ENCODE measurements at places on chromosomes 1 and 21.

DNA sequence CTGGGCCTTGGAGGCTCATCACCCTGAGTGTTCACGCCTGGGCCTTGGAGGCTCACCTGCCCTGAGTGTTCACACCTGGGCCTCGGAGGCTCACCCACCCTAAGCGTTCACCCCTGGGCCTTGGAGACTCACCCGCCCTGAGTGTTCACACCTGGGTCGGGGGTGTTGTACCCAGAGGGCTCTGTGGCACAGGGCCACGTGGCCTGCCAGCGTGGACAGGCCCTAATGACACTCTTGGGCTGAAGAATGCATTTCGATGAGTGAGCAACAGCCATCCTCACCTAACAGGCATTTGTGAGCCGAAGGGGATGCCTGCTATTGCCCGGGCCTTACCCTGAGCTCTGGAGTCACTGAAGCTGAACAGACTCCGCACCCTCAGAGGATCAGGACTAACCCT is 17.5 kb downstream of the SLC19A1 start:
- DNase-seq: no peak

DNA sequence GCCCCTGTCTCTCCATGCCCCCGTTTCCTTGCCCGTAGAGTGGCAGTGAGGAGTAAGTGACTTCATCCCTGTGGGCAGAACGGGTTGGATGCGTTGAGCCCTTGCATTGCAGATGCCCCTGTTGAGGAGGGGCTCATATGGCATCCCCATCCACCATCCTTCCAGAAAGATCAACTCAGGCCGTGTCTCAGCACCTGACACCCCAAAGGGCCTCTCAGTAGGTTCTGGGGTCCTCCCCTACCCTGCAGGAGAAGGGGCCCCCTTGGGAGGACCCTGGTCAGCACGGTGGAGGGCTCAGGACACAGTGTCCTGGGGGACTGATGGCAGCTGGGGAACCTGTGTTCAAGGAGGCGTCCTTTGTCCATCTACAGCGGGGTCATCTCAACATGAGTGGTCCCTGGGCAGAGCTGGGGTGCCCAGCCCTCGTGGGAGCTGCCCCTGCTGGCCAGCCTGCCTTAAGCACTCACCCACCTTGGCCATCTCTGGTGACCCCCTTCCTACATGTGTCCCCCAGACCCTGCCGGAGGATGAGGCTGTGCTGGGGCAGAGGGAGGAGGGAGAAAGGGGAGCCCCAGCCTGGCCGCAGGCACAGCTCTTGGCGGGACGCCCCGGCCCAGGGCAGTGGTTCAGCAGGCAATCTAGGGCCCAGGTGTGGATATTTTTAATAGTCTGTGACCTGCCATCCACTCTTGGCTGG is 48.2 kb upstream of the ACTRT2 start:
- no peak for DNase-seq

- no peak for DNase-seq
Measured at GRCh38 chr1:235821361-235821981, 45.2 kb downstream of the LYST start.

- no peak for DNase-seq
Measured at GRCh38 chr1:230120921-230121381, 53.9 kb downstream of the GALNT2 start.

DNA sequence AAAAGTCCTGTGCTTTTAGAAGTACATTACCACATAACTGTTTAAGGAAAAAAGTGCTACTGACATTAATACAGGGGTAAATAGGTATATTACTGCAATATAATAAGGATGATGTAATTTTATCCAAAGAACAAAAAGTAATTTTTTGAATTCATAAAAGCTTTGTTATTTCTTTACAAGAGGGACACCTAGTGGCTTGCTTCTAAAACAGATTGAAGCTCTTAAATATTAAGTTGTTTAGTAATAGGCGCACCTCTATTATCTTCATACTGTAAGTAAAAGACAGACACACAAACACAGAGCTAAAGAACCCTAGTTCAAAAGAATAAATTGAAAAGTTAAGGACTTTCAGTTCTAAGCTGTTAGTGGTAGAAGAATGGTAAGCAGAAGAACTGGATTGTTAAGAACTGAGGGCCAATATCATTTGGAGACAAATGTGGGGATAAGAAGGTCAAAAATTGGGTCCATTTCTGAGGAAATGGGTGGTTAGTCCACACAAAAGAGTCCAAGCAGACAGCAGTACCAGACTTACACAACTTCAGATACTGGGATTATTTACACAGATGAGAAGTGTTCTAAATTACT is 15.4 kb downstream of the ZNHIT6 start:
- DNase-seq: no peak

DNA sequence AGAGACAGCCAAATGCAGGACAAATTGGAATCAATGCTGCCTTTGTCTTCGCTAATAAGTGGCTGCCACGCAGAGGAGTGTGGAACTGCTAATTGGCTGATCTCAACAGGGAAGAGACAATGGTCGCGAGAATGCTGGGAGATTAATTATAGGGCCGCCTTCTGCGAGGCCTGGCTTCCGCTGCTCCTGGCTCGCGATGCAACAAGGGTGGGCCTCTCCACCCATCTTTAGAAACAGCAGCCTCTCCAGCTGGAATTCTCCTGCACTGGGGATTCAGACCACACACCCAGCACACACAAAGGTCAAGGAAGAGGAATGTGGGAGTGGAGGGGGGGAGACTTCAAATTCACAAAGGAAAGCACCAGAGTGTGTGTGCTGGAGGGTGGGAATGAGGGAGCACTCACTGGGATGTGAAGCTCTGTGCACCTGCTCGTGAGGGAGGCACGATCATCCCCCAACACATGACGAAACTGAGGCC is 200.7 kb upstream of the GRIK3 start:
- DNase-seq: no peak

DNA sequence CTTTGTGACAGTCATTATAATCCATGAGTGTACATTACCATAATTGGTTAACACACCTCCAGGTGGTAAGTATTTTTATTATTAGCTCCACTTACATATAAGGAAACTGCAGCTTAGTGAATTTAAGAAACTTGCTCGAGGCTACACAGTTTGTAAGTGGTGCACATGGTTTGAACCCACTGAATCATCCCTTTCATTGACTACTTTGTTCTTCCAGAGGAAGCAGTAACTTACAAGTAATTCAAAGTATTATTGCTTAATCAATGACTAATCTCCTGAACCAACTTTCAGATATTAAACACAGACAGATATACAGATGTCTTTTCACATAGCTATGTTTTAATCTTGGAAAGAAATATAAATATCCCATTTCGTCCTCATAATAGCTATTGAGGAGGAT is 18.7 kb upstream of the CLDN8 start:
- DNase-seq: no peak

GRCh38 chr1:29805896-29806160 is 569.5 kb downstream of the PTPRU start:
- DNase-seq: no peak

- no peak for DNase-seq
Measured at GRCh38 chr1:241139047-241139446, 218.0 kb downstream of the RGS7 start.

DNA sequence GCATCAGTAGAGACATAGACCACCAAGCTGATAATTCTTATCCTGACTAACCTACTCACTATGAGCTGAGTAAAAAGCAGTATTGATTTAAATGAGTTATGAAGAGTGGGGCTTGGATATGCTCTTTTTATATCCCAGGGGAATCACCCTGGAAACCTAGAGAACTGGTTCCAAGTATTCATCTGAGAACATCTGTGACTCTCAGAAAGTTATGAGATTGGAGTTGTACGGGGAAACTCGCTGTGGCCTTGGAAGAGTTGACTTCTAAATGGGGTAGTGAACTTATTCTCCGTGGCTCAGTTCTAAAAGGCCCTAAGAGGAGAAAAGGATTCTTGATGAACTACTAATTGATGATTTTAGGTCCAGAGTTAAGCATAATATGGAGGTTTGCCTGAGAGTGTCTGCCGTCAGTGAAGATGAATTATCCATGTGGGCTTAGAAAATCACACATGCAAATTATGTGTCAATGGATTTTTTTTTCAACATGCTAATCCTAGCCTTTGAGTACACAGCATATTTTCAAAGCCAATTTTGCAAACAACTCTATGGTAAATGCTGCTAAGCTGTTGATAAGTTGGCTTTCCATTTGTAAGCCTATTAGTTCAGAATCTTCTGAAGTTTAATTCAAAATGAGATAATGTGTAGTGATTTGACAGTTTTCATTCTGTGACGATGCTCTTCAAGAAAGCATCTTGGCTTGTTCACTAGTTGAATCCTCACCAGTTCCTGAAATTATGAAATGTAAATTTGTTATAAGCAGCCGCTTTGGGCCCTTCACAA is 122.7 kb downstream of the FGGY start:
- no peak for DNase-seq

GRCh38 chr21:43659136-43660000 is at the start of the genes HSF2BP and RRP1B:
Gene HSF2BP, minus strand, starts transcription at chr21:43659488. Its CDS starts 1,392 bp downstream, at chr21:43658096.
Gene RRP1B, plus strand, starts transcription at chr21:43659560. Its CDS starts 105 bp downstream, at chr21:43659665.
- peak; percentile 21 for DNase-seq

- DNase-seq: no peak
Measured at GRCh38 chr1:232511172-232511571, 118.8 kb downstream of the SIPA1L2 start.

GRCh38 chr1:178633056-178633455 is 92.0 kb upstream of the RALGPS2 start:
- no peak for DNase-seq

DNA sequence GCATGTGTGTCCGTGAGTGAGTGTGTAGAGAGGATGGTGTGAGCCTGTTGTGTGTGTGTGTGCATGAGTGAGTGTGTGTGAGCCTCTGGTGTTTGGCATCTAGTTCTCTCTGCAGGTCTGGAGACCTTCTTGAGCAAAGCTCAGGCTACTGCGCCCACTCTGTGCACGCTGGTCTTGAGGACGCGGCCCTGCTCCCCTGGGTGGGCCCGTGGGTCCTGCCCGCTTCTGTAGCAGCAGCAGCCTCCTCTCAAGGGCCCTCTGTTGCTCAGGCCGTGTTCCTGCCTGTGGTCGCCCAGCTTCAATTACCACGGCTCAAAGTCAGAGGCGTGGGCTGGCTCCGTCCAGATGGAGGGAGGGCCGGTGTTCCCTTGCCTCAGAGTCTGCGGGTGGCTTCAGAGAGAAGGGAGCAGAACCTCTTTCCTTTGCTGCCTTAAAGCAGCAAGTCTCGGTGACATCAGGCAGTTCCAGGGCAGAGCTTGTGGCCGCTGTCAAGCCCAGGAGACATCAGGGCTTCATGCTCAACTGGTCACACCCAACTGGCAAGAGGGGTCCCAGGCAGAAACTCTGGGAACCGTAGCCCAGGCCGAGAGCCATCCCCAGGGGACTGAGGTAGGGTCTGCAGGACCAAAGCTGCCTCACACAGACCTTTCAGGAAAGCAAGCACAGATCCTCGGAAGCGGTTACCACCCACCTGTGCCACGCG is 270.6 kb upstream of the VAMP3 start:
- no peak for DNase-seq

DNA sequence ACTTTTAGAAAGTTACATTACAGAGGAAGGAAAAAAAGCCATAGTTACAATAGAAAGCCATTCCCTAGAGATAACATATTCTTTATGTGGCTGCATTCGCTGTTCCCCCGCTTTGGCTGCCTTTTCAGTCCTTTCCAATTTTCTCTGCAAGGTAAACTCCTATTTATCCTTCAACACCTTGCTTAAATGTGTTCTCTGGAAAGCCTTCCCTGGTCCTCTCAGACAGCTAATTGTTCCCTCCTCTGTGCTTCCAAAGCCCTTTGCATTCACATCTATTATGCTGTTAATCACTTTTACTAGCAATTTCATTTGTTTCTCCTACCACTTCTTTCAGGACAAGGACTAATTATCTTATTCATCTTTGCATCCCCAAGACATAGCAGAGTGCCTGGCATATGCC is 1.6 kb downstream of the PHC2 start:
- DNase-seq: no peak

DNA sequence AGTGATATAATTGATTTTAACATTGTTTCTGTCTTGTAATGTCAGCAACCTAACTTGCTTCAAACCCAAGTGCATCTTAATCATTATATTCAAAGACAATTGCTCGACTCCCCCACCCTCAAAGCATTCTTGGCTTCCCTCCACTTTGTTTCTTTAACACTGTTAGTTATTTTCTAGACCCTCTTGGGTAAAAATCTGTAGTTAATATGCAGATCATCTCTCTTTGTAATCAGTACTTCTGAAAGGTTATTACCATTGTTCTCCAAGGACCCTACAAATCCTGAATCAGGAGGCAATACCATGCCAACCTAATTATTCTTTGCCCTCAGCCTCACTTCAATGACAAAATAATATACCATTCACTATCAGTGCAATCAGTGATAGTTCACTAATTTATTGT is 1075.7 kb downstream of the AMY1C start:
- no peak for DNase-seq

- no peak for DNase-seq
Measured at GRCh38 chr1:67614511-67614934, 70.5 kb upstream of the GADD45A start.

DNA sequence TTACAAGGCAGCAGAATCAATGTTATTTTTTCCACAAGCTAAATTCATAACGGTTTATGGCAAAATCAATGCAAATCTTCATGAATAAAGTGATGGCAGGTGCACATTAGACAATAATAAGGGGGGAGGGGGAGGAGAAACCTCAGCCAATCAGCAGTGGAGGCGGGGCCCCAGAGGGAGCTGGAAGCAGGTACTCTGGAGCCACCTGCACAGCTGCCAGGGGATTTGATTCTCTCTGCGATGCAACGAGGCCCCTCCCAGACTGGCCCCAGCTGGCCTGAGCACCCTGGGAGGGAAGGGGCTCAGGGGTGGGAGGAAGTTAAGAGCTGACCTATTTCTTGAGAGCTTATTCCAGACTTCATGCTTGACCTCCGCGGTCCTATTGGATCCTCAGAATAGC is 127.8 kb upstream of the IGSF21 start:
- DNase-seq: no peak

DNA sequence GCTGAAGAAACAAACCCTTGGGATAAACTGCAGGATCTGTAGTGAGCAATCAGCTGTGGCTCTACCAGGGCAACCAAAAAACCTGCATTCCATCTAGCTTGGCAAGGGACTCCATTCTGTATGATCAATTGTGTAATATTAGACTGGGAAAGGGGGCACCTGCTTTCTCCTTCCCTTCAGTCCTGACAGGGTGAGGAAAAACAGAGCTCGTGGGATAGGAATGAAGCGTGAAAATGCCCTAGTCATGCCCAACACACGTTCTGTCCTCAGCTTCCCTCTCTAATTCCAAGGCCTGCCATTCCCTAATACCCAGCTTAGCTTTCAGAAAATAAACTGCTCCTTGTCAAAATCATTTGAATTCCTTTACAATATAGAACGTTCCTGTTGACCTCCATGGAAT is 442.3 kb downstream of the PLPP3 start:
- DNase-seq: no peak

- DNase-seq: no peak
Measured at GRCh38 chr1:8693107-8693506, 124.3 kb downstream of the RERE start.

GRCh38 chr1:24403806-24404205 is 9.8 kb downstream of the STPG1 start:
- DNase-seq: no peak

Measured in DMS79 (cell line).